ENCODE measurements at places on chromosomes 6 and 20. TPM values are rescaled to one million over a fixed set of nuclear protein-coding genes. Genes with fewer than 3 reads are reported as not detected.

DNA sequence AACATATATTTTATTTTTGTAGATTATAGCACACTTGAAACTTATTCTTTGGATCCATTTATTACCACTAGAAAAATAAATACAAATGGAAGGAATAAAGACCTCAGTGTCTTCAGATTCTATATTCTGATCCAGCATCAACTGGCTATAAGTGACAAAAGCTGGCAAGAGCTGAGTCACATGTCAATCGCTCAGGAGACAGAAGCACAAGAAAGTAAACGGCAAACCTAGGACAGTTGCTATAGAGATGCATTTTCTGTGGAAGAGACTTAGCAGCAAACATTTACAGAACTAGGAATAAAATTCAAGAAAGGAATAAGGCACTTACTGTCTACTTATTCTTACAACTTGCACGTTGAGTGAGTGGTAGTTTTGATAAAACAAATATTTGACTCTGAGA lies 230.4 kb downstream of the CLVS2 start:
- DNase-seq = no peak

- no peak for DNase-seq
Measured at GRCh38 chr20:7355051-7355450, 585.2 kb downstream of the HAO1 start.

DNA sequence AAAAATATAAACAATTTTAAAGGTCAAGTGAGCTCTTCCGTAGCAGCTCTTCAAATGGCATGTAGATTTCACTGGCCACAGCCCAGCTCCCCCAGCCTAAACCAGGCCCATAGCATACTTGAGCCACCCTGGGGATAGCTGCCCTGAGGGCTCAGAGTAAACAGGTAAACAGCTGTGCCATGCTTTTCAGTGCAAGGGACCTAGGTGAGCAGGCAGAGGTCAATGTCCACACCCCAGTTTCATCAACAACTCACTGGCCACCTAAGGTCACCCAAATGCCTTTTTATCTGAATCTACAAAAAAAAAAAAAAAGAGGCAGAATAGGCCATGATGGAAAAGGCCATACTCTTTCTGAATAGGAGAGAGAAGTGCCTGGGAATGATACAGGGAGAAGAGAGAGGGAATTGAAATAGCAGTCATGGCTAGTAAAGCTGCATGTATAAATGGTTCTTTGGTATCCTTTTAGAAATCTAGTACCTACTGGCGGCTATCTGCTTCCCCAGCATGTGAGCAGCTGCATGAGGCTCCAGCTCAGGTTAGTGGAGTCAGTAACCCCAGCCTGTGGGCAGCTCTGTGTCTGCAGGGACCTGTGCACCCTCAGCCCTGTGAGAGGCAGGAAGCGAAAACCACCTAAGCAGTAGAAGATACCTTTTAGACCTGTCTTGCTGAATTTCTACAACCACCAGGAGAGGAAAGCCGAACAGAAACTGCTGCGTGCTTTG lies 77.0 kb downstream of the FOXA2 start:
- no peak for DNase-seq

GRCh38 chr6:157768304-157768703 lies 54.7 kb upstream of the SNX9 start:
- DNase-seq = no peak

GRCh38 chr6:39801456-39802251 lies 9.5 kb downstream of the DAAM2 start:
- DNase-seq = no peak

- no peak for DNase-seq
Measured at GRCh38 chr20:43189554-43190331, at the start of gene PTPRT. Gene PTPRT, minus strand, starts transcription at chr20:43189906. Its CDS starts 173 bp downstream, at chr20:43189733.

DNA sequence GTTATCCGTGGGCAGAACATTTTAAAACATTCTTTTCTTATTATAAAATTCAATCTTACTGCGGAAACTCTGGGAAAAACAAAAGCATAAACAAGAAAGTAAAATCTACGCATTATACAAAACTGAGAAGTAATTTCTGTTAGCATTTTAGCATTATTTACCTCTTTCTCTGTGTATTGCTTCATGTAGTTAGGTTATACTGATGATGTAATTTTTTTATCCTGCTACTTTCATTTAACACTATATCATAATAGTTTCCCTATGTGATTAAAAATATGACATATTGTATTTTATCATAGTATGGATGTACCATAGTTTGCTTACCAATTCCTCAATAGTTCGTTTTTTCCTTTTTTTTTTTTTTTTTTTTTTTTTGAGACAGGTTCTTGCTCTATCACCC lies 4.2 kb upstream of the GCNT2 start:
- DNase-seq = no peak

- no peak for DNase-seq
Measured at GRCh38 chr6:136599329-136600011, 49.2 kb upstream of the MAP7 start.

DNA sequence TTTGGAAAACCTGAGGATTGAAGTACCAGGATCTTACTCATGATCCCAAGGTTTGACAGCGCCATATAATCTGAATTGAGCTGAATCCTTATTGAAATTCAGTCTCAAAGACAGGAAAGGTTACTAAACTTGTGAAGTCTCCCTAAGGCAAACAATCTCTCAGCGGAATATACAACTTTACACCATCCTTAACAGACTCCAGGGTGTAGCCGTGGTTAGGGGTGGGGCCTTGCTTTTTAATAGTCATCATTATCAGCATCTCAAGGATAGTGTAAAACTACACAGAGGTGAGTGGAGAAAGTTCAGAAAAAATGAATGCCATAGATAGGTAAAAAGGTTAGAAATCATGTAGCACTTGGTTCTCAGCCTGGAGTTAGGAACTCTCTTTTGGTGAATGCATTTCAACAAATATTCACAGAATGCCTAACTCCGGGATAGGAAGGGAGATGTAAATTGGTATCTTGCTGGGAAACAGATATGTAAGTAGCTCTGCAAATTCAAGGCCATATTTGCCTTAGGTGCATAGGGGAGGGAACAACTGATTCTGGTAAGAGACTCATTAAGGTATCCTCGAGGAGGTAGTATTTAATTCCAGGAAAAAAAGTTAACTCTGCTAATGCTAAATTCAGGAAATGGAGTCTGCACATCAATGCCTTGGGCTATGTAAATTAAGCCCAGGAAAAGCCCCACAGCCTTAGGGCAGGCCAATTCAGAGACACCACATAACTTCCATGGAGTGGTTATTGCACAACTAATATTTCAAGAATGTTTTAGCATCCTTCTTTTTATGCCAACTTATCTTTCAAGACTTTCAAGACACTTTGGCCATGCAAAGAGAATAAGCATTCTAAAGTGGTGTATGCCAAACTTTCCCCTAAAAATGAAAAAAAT lies 61.6 kb downstream of the SNAP25 start:
- DNase-seq = no peak

DNA sequence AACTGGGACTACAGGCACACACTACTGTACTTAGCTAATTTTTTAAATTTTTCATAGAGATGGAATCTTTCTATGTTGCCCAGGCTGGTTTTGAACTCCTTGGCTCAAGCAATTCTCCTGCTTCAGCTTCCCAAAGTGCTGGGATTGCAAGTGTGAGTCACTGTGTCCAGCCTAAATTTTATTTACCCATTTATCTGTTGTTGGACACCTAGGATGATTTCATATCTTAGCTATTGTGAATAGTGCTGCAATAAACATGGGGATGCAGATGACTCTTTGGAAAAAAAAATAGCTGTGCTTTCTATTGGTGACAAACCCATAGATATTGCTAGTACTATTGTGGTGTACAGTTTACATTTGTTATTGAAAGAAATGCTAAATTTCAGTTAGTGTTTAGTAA lies 19.6 kb upstream of the SYNCRIP start:
- DNase-seq = no peak

DNA sequence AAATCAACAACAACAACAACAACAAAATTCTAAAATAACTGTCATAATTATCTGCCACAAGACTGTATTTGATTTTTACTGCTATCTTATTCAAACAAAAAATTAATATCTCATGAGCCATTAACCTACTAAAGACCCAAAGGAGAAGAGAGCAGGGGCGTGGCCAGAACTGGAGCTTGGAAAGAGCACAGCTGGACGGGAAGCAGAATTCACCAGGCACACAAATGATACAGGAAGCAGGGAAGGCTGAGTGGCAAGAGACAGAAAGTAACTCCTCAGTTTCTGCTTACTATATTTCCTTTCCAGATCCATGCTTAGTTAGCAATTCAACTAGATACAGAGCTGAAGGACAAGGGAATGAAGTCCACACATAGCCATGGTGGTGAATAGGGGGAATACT lies 54.4 kb downstream of the FKBP5 start:
- DNase-seq = no peak

- DNase-seq = no peak
Measured at GRCh38 chr20:47786765-47787107, 1.5 kb upstream of the SULF2 start.

DNA sequence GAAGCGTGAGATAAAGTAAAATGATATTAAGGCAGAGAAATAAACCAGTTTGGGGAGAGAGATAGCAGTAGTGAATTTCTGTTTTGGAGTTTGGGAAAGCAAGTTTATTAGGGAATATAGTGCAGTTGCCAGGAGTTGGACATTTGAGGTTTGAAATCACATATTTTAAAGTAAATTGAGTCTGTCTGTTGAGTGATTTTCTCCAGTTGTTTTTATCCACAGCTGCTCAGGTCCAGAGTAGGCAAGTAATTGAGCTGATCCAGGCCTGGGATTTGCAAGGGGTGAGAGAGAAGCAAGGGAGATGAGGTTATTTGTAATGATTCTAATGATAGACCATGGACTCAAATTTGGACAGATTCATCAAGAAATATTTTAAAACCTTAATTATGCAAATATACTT lies 481.9 kb downstream of the UTRN start:
- DNase-seq = no peak

DNA sequence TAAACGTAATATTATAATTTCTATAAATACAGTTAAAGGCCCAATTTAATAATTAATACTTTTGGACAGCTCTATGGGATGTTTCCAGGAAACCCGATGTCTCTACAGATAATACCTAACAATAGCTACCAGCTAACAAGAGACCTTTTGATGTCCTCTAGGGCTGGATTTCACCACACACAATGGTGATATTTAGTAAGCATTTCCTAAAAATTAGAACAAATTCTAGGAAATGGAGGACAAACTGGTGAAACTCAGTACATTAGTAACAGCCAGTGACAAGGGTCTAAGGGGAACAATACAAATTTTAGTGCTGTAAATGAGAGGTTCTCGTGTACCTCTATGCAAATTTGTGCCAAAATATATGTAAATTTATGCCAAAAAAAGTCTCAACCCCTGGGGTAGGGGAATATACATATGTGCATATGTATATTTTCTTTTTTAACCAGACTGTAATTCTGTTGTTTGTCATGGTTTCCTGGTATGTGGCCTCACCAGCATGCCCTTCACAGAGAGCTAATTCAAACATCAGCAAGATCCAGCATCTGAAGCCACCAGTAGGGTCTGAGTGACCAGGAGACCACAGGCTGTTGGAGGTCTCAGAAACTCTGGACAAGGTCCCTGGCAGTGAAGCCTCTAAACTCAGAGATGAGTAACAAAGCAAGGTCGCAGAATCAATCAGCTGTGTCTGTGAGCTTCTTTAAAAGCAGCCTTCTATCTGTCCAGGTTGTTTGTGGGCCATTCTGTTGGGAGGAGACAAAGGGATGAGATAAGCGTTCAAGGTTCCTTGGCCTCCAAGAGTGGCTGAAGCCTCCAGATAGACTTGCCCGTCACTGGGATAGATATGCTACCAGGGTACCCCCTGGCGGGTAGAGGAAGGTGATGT lies 235.1 kb upstream of the RREB1 start:
- no peak for DNase-seq

- no peak for DNase-seq
Measured at GRCh38 chr20:45368221-45368980, 5.4 kb downstream of the SYS1 start.

DNA sequence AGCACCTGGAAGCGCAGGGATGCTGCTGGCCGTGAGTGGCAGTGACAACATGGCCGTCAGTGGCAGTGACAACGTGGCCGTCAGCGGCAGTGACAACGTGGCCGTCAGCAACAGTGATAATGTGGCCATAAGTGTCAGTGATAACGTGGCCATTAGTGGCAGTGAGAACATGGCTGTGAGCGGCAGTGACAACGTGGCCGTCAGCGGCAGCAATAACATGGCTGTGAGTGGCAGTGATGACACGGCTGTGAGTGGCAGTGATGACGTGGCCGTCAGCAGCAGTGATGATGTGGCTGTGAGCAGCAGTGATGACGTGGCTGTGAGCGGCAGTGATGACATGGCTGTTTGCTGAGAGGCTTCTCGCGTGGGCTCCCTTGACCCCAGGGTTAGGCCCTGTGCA lies 169.8 kb downstream of the ERMARD start:
- DNase-seq = peak; percentile 33

- DNase-seq = no peak
Measured at GRCh38 chr20:9916761-9917160, 77.9 kb upstream of the PAK5 start.

DNA sequence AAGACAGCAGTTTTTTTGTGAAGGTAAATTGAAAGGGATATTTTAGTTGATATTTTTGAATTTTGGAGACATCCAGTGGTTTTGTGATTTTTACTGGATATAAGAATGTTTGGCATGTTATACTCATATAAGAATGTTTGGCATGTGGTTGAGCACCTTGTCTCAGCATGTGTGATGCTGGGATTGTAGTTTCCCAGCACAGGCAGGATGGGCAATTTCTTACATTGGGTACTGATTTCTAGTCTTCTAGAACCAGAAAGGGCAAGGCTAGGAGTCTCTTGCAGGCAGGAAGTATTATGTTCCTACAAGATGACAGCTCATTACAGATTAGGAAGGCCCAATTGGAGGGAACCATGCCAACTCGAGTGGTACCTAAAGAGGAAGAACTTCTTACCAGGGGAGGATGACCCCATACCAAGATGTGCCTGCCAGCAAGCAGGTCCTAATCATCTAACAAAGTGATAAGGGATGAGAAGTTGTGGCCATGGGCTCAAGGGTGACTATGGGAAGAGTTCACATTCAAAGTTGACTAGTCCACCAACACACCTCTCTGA lies 377.8 kb downstream of the UTRN start:
- no peak for DNase-seq

- DNase-seq = no peak
Measured at GRCh38 chr6:113364766-113365165, 492.4 kb upstream of the MARCKS start.

DNA sequence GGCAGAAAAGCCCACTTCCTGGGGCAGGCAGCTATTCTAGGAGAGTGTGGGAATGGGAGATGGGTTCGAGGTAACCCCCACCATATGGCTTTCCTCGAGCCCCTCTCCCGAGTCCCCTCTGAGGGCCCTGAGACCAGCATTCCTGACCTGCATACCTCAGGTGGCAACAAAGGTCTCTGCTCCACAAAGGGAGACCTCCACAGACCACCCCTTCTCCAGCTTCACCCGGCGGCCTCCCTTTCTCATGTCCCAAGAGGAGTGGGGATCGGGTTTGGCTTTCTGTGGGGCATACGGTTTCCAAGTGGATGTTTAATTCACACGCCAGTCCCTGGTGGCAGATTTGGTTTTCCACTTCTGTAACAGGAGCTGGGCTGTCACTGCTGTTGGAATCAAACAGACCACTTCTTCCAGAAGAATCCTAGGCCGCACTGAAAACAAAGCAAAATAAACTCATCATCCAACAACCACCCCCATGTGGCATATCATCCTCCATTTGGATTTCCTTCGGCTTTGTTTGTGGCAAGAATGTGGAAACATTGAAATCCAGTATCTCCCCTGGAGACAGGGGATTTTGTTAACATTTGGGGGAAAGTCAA lies 83.2 kb downstream of the DLL1 start:
- DNase-seq = no peak

- no peak for DNase-seq
Measured at GRCh38 chr6:131532580-131533039, 40.4 kb upstream of the ARG1 start.

GNAS-AS1 gene
- total RNA-seq = not detected

FAXC gene
- total RNA-seq = 54.0 TPM

PBOV1 gene
- not detected for total RNA-seq

TMC2 gene
- not detected for total RNA-seq

ME1 gene
- total RNA-seq = 16.9 TPM

CAP2 gene
- 53.6 TPM for total RNA-seq

Measured in sigmoid colon (tissue), 7 donors.